ENCODE measurements at places on chromosomes 5 and 9.

DNA sequence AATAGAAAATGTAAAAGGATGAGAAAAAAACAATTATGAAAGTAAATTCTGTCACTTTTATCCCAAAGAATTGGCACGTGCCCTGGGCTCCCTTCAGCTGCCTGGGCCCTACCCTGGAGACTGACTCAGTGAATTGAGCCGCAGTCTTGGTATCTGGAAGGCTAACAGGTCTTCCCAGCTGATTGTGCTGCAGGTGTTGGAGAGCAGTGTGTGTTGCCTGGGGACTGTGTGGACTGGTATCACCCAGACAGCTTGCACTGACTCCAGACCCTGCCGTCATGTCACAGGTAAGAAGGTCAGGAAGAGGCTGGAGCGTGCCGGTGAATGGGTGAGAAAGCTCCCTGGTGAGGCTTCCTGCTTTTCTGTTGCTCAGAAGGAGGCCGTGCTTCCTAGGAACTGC, 83.3 kb downstream of the AOPEP start:
- DNase-seq: no peak

- no peak for DNase-seq
Measured at GRCh38 chr9:73583576-73583975, 431.9 kb downstream of the ANXA1 start.

DNA sequence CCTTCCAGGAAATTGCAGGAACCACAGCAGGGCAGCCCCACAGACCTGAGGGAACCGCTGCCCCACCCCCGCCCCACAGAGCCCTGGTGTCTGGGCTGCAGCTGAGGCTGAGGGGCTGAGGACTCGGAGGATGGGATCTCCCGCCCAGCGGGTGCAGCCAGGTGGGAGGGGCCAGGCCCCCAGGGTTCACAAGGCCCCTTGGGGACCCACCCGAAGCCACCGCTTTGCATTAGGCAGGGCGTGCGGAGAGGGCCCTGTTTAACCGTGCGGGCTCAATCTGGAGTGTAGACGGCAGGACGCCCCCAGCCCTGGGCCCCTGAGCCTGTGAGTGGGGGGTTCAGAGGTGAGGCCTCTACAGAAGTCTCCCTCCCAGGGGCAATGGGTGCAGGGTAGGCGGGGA, 10.8 kb downstream of the NOTCH1 start:
- no peak for DNase-seq

DNA sequence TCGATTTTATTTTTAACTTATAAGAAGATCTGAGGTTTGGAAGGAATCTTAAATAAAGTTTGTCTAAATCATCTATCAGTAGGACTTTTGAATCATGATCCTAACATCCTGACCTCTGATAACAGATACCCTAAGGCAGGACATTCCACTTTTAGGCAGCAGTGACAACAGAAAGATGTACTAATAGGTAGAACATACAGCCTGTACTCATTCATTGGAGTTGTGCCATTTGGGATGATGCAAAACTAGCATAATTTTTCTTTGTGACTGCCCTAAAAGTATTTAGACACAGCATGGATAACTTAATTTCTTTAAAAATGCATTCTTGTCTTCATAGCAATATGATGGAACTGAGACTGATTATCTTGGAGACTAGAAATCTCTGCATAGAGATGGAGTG, 39.7 kb downstream of the CDC42SE2 start:
- no peak for DNase-seq

DNA sequence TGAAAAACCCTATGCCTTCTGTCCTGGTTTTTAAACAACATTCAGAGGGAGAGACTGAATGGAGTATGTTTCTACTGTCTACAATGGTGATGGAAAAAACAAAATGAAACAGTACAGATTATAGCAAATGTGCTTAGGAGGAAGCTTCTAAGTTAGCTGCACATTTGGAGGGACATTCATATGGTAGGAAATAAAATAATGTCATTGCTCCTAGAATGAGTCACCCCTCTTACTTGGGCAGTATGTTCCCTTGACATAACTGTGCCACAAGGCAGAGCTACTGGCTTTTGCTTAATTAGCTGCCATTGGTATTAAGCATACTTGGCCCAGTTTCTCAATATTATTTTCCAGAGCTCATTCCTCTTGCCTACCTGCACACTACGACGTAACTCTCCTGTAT, 128.9 kb downstream of the GDNF start:
- DNase-seq: no peak

- DNase-seq: no peak
Measured at GRCh38 chr5:93636837-93637236, 53.8 kb downstream of the NR2F1 start.

GRCh38 chr5:131169810-131170539, 769 bp upstream of the LYRM7 start:
- no peak for DNase-seq

DNA sequence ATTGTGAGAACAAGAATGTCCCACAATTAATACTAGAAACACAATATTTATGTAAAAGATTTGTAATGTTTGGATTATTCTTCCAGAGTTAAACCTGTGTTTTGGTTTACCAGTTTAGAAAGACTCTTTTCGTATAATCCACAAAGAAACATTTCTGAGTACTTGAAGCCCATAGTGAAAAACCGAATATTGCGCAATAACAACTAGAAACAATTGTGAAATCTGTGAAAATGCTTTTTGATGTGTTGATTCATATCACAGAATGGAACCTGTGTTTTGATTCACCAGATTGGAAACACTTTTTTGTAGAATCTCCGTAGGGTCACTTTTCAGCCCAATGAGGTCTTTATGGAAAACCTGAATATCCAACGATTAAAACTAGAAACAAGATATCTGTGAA, 386.2 kb downstream of the PRDM9 start:
- no peak for DNase-seq

DNA sequence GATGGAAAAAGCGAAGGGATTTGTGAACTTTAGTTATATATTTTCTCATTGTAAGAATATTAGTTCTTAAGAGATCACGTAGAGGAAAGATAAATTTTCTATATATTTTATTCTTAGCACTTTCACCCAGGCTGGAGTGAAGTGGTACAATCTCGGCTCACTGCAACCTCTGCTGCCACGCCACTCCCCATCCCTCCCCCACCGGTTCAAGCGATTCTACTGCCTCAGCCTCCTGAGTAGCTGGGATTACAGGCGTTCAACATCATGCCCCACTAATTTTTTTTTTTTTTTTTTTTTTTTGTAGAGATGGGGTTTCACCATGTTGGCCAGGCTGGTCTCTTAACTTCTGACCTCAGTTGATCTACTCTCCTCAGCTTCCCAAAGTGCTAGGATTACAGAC, 42.6 kb downstream of the RAB24 start:
- no peak for DNase-seq

GRCh38 chr5:133994990-133995333, 9.8 kb downstream of the VDAC1 start:
- no peak for DNase-seq

GRCh38 chr5:58543723-58544122, 39.2 kb upstream of the RAB3C start:
- no peak for DNase-seq

DNA sequence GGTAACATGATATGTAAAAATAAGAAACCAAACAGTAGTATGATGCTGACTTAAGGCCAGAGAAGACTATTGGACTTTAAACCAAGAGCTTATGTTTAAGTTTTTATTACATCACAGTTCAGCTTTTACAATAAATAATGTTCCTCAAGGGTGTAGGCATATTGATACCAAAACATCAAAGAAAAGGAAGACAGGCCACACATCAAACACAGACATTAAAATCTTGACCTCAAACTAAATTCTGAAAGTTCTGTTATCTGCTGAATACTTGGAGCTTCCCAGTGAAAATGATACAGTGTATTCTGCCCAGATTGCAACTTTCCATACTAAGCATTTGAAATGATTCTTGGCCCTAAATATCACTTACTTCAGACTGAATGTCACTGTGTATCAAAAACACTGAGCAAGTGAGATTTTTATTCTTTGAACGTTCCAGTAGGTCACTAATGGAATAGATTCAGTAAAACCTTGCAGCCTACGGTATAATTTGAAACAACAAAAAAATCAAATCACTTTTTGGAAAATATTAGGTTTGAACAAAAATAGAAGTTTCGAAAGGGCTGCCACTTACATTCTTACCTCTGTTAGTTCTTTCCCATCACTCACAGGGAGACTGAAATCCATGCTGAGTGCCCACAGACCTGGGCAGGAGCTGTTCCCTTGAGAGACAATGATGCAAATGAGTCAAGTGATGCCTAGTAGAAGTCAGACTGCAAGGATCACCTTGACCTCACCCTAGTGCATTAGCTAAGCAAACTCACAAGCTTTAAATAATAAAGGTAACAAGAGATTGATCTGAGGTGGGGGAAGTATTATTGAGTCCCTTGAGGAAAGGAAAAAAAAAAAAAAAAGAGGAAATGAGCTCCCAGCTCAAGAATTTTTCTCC, 2.5 kb downstream of the LPAR1 start:
- DNase-seq: no peak

- DNase-seq: no peak
Measured at GRCh38 chr5:76601470-76601869, 21.7 kb downstream of the F2RL2 start.

DNA sequence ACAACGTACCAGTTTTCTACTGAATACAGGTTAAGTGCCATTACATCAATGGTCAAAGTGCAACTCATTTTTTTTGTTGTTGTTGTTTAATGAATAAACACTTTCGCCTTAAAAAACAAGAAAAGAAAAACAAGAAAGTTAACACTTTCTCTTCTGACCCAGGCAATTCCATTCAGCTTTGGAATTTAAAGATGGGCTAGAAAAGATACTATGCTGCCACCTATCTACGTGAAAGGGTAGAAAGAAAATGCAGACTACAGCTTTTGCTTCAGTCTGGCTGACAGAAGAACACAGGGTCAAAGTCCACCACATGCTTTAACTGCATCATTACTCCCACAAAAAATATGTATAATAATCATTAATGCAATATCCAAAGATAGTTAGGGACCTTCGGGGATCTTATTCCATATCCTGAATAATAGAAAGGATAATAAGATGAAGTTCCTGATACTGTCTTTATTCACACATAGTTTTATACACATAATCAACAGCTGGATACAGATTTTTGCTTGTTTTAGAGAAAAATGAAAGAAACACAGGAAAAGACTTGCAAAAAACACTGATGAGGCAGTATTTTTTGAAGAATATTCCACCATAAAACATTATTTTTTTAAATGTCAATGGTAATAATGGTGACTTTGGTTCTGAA, 40.4 kb downstream of the ZDHHC21 start:
- no peak for DNase-seq

DNA sequence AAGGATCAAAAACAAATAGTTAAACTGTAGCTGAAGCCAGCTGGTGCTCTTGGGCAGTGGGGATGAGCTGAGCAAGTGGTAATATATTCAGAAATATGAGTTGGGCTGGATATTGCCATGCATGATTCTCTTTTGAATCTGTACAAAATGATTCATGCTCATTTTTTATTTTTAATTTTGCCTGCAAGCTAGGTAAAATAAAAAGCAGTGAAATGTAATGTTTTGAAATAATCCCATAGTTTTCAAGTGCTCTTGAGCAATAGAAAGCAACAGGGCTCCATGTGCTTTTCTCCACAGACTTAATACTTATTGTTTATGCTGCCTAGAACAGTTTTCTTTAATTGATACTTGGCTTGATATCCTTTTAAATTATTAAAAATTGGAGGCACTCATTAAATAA, 489.3 kb downstream of the TLE4 start:
- no peak for DNase-seq

- DNase-seq: no peak
Measured at GRCh38 chr5:142421621-142422397, 97.0 kb upstream of the SPRY4 start.

- no peak for DNase-seq
Measured at GRCh38 chr9:127976498-127976897, 4.3 kb downstream of the EEIG1 start.

GRCh38 chr5:173826428-173827350, 61.5 kb upstream of the CPEB4 start:
- no peak for DNase-seq

GRCh38 chr5:91119981-91120850, 262.9 kb downstream of the ARRDC3 start:
- DNase-seq: peak; percentile 86

GRCh38 chr5:180085837-180086236, 14.3 kb upstream of the RNF130 start:
- no peak for DNase-seq

GRCh38 chr9:128244091-128244836, 31.5 kb downstream of the GOLGA2 start:
- DNase-seq: no peak

- DNase-seq: no peak
Measured at GRCh38 chr5:141402553-141403243, at the start of gene PCDHGA9. Gene PCDHGA9, plus strand, starts transcription at chr5:141402778. Its CDS starts 175 bp downstream, at chr5:141402953.

DNA sequence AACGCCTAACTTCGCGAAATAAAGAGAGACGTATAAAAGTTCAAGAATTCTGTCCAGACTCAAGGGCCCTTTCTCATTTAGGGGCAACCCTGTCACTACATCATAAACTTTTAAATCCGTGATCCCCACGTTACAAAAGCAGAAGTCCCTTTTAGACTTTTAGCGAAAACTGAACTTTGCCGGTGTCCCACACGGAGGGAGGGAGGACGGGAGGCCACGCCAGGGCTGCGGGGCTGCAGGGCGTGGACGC, 515 bp upstream of the F2R start:
- DNase-seq: no peak

DNA sequence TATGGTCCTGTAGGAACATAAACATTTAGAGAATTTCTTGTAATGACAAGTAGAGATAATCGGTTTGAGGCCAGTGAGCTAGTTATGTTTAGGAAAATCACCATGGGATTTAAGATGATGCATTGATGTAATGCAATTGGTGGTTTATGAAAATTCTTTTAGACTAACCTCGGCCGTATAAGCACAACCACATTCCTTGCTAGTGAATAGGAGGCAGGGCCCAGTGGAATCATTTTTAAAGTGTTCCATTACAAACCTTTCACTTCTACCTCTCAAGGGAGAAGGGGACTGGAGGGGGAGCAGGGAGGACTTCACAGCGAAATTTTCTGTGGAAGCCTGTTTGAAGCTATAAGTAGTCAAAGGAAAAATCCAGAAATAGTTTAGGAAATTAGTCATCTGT, 71.8 kb upstream of the NFIL3 start:
- DNase-seq: no peak

- no peak for DNase-seq
Measured at GRCh38 chr5:10122076-10122726, 127.5 kb downstream of the ATPSCKMT start.

DNA sequence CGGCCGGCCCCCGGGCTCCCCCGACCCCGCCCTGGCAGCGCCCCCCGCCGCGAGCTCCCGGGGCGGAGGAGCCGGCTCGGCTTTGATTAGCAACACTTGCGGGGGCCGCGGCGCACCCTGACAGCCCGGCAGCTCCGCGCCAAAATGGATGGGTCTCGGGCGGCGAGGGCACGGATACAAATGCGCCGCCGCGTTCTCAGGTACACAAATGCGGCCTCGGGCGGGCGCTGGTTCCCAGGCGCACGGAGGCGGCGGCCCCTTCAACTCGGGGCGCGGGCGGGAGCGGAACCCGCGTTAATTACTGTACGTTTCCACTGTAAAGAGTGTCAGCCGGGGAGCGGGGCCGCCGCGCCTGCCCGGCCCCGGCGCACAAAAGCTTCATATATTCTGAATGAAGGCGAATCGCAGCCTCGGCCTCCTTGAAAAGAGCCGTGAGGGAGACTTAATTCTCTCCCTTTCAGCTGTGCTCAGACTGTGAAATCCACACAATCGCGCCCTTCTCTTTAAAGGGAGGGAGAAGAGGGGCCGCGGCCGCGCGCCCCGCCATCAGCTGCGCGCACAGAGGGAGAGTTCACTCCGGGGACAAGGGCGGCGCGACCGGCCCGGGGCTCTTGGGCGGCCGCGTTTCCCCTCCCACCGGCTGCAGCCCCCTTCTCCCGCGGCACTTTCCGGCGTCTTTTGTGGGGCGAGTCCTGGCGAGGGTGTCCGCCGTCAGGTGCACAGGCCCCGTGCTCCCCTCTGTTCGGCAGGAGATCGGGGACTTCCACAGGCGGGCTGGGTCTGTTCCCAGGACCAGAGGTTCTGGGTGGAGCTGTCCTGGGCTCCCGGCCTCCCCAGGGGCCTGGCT, 27.0 kb downstream of the MSX2 start:
- DNase-seq: peak; percentile 66

All from islet precursor cell (in vitro differentiated cells).